Osteocyte (in vitro differentiated cells): ENCODE measurements at places on chromosomes 1 and 21. TPM values are rescaled to one million over a fixed set of nuclear protein-coding genes. Genes with fewer than 3 reads are reported as not detected.

DNA sequence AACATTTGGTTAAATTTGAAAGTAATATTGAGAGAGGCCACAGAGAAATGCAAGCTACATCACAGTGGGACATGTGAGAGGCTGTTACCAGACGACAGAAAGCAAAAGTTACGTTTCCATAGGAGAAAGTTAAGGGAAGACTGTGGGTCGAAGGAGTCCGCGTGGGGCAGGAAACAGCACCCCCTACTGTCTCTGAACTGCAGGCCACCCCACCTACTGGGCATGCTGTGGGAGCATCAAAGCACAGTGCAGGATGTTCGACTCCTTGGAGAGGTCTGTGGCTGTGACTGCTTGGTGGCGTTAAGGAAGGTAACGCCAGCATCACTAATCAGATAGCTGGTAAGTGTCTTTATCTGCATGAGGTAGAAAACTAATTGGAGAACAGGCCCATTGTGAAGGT is 123.9 kb downstream of the PTBP2 start:
- no peaks in the 10 kb centered on the region for H3K27me3 ChIP-seq
- no peaks in the 10 kb centered on the region for H3K4me1 ChIP-seq
- DNase-seq, result no peak
- H3K4me3 ChIP-seq, result no peak overlapping the region
- no peaks in the 10 kb centered on the region for H3K36me3 ChIP-seq

- no peak overlapping the region for H3K4me3 ChIP-seq
- no peaks in the 10 kb centered on the region for H3K36me3 ChIP-seq
- DNase-seq, result no peak
These were observed 274.8 kb upstream of the RUNX1 start for GRCh38 chr21:35323947-35324346.

- H3K27me3 ChIP-seq, result no peaks in the 10 kb centered on the region
- H3K4me3 ChIP-seq, result no peak overlapping the region
- H3K27ac ChIP-seq, result no peak overlapping the region
- no peak for DNase-seq
- no peaks in the 10 kb centered on the region for H3K36me3 ChIP-seq
- peaks cover 10% of the 10 kb centered on the region for H3K4me1 ChIP-seq
These were observed 133.2 kb downstream of the GDAP2 start for GRCh38 chr1:117796226-117796625.

- peak overlapping the region; percentile 51 for H3K4me3 ChIP-seq
- H3K36me3 ChIP-seq, result peaks cover 2% of the 10 kb centered on the region
- peaks cover 82% of the 10 kb centered on the region for H3K4me1 ChIP-seq
- no peaks in the 10 kb centered on the region for H3K27me3 ChIP-seq
These were observed 26.9 kb downstream of the UCK2 start for GRCh38 chr1:165854101-165854845.

DNA sequence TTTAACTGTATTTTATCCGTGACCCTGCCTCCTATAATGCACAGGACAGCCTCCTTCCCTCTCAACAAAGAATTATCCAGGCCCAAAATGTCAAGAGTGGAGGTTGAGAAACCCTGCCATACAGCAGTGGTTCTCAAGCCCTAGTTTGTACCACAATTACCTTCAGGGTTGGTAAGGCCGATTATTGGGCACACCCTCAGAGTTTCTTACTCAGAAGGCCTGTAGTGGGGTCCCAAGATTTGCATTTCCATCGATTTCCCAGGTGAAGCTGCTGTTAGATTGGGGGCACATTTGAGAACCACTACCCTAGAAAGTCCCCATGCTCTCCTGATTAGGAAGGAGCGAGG is 400 bp upstream of the PGBD2 start:
- peak overlapping the region; percentile 99 for H3K27ac ChIP-seq
- no peaks in the 10 kb centered on the region for H3K36me3 ChIP-seq
- peaks cover 26% of the 10 kb centered on the region for H3K27me3 ChIP-seq

DNA sequence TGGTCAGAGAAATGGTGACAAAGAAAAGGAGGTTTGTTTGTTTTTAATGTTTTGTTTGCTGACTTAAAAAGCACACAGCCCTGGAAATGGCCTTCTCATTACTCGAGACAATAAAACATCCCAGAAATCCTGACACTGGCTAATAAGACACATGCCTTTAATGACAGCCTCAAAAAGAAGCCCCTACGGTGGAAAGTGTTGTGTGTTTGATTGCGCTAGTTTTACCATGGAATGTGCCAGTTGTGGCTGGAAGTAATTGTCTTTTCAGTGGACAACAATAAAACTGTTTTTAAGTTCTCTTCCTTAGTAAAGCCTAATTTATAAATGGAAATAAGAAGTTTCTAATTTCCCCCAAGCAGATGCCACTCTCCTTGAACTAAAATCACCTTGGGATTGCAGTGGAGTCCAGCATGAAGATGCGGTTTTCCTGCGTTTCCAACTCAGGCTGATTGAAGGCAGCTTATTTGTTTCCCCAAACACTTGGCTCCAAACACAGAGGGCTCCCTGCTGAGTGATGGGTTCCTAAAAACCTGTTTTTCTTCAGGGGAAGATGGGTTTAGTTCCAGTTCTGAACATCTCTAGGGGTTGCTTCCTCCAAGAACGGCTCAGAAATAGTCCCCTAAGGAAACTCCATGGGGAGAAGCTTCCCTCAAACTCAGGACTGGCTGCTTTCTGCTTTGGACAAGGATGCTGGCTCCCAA is 54.3 kb downstream of the CD247 start:
- H3K27me3 ChIP-seq, result peaks cover 21% of the 10 kb centered on the region
- no peak overlapping the region for H3K27ac ChIP-seq
- H3K4me1 ChIP-seq, result no peaks in the 10 kb centered on the region
- no peaks in the 10 kb centered on the region for H3K36me3 ChIP-seq
- no peak overlapping the region for H3K4me3 ChIP-seq
- no peak for DNase-seq

DARS2 gene
- 12.8 and 13.1 TPM in 2 replicates for total RNA-seq
